ENCODE measurements at places on chromosomes 4 and X.

- no peak for DNase-seq
Measured at GRCh38 chr4:159049780-159050375, 53.0 kb upstream of the RAPGEF2 start.

- no peak for DNase-seq
Measured at GRCh38 chr4:101066626-101067170, 280.6 kb downstream of the PPP3CA start.

DNA sequence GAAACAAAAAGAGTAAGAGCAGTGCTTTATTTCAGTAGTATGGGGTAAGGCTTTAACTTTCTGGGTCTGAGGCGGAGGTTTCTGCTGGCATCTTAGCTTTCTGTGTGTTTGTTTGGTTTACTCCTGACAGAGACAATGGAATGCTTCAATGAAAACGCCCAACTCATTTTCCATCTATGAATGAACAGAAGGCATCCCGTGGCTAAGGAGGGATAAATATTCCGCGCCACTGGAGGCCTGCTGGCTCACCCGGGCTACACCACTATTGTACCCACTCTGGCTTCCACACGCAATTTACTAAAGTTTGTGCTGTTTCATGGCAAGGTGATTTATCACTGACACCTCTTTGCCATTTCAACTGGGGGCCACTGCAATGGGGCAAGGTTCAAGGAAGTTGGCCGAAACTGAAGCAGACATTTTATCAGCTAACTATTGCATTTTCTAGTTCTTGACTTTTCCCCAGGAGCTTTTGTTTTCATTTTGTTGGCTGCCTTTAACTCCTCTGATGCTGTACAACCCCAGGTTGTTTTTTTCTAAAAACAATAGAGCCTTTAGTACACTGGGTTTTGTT lies 32.8 kb upstream of the PPARGC1A start:
- no peak for DNase-seq

GRCh38 chrX:124373348-124373747 lies 27.0 kb downstream of the SH2D1A start:
- DNase-seq: no peak

- no peak for DNase-seq
Measured at GRCh38 chr4:47209833-47210232, 178.5 kb downstream of the GABRB1 start.

GRCh38 chr4:141021397-141022110 lies 111.7 kb downstream of the RNF150 start:
- DNase-seq: no peak

DNA sequence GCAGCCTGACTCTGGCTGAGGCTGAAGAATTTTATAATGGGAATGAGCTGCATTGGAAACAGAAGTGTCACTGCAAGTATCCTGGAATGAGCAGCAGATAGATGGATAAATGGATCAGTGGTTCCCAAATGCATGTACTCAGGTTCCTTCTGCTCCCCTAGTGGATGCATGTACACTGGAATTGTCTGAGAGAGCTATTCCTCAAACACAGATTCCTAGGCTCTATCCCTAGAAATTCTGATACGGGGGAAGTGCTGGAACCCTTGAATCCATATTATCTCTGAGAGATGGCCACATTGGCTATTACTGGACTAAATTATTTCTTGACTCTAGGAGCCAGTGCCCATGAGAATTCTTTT lies 64.8 kb downstream of the TMEM131L start:
- DNase-seq: no peak

- no peak for DNase-seq
Measured at GRCh38 chr4:74353858-74354257, 11.1 kb upstream of the EREG start.

GRCh38 chr4:133802359-133803140 lies 399.0 kb downstream of the PABPC4L start:
- DNase-seq: peak; percentile 5

GRCh38 chrX:40570346-40571093 lies 10.2 kb upstream of the ATP6AP2 start:
- DNase-seq: no peak

DNA sequence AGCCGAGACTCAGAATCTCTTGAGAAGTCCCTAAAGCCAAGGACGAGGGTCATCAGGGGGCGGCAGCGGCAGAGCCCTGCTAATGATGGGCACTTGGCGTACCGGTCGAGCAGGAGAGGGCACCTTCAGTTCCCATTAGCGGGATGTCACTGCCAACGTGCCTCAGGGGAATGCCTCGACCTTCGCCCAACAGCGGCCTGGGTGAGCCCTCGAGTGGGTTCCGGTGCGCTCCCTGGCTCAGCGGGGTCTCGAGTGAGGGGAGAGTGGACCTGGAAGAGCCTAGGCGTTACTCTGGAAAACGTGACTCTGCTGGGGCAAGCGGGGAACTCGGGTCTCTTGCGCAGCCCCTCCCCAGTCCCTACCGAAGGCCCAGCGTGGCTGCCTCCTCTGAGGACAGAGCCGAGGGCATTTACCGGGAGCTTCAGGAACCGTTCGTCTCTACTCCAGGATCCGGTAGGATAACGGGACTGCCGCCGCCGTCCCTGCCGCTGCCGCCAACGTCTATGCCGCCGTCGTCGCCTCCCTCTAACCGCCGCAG lies 36.9 kb downstream of the PGRMC1 start:
- DNase-seq: no peak

DNA sequence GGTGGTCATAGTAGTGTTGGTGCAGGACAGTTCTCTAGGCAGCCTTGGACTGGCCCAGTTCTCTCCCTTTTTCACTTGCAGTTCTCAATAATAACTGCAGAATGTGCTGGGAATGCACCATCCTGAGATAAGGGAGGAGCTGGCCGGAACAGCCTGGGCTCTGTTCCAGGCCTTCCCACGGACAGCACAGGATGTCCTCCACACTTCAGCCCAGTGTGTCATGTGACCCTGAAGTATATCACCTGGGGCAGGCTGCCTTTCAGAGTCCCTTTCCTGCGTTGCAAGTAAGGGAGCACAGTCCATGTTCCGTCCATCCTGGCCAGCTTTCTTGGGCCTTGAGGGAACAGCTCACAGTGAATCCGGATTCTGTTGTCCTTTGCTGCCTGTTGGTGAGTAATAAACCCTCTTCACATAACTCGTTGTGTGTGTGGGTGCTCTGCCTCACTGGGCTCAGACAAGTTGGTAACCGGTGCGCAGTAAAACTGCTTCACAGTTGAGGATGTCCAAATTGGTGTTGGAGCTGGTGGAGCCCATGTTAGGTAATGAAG lies 32.3 kb upstream of the BBS12 start:
- DNase-seq: peak; percentile 88

DNA sequence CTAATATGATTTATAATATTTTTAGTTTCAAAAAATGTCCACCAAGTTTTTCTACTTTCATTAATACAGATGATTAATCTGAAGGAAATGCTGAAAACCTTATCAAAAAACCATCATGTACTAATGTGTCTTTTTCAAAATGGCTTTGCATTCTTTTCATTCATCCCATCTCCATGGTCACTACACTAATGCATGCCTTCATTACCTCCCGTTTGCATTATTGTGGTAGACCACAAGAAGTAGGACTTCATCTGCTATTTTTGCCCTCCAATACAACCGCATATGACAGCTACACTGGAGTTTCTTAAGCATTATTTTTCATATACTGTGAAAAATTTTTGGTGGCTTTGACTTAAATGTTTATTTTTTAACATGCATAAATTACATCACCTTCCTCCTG lies 37.9 kb upstream of the FSTL5 start:
- no peak for DNase-seq

DNA sequence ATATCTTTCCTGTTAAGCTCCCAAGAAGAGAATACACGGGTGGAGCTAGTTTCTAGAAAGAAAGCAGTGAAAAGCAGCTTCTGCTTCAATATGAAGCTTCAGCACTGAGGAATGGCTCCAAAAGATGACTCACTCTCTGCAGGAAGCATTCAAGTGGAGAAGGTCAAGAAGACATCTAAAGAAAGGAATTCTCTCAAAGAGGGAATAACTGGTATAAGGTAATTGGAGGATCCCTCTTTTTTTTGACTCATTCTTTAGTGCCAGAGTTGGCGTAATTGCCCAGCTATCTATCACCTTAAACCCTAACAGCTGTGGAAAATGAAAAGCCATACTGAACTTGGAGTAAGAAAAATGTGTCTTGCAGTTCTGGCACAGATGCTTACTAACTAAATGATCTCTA lies 3.5 kb downstream of the EDA2R start:
- DNase-seq: peak; percentile 1

- peak; percentile 20 for DNase-seq
Measured at GRCh38 chrX:120456973-120457372, 12.1 kb downstream of the LAMP2 start.

GRCh38 chrX:100424012-100424411 lies 13.9 kb upstream of the PCDH19 start:
- no peak for DNase-seq

- DNase-seq: peak; percentile 50
Measured at GRCh38 chrX:119880552-119881437, 9.2 kb downstream of the NDUFA1 start.

- DNase-seq: no peak
Measured at GRCh38 chr4:21032089-21032645, 331.9 kb downstream of the PACRGL start.

DNA sequence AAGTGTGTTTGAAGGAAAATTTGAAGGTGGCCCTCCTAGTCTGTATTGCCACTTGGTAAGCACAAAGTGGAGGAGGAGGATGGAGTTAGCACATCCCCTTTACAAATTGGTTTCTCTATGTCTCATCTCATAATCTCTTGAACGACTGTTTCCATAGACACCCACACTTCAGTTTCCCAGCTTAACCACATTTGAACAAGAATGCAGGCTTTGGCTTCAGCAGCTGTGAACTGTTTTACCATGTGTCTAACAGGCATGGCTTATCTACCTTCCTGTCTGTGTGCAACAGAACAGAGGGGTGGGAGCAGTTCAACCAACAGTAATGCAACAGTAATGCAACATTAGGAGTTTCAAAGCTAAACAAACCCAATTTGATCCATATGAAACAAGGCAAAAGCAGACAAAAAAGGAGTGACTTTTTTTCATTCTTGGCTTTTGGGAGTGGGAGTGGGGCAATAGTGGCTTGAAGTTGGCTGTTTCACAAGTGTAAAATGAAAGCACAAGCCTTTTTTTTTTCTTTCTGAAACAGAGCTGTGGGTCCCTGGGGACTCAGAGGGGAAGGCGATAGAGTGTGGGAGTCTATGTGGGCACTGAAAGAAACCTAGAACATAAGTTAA lies 108.0 kb downstream of the ITM2A start:
- no peak for DNase-seq

DNA sequence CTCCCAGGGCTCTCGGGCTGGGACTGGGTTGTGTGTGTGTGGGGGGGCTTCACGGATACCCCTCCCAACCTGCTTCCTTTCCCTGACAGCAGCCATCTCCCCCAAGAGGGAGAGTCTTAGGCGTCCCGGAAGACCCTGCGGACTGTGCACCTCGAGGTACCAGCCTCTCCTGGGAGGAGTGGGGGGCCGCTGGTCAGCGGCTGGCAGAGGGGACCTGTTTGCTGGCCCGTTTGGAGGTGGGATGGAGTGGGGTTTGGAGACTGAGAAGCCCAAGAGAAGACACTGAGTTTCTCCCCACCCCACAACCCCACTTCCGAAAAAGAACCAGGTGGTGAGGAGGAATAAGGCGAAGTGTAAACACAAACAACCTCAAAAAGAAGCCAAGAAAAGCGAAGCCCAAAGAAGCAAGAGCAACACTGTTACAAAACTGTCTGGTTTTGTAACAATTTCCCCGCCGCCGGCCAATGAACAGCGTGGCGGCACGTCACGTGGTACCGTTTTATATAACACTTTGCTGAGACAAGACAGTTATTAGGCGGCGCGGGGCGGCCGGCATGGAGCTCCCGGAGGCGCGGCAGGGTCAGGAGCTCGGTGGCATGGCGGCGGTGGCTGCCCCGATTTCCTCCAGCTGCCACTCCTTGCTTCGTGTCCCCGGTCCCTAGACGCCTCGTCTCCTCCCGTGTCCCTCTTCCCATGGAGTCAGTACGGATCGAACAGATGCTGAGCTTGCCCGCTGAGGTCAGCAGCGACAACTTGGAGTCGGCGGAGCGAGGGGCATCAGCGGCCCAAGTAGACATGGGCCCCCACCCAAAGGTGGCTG lies at the start of gene LONRF3:
Gene LONRF3 (plus strand): TSS at position 531 of the 820 bp plus-strand sequence. CDS start 163 bp downstream, at position 694.
- DNase-seq: peak; percentile 44

GRCh38 chrX:68826113-68826980 lies 2.5 kb upstream of the EFNB1 start:
- no peak for DNase-seq

- peak; percentile 88 for DNase-seq
Measured at GRCh38 chr4:74283614-74284013, 24.7 kb upstream of the EPGN start.

DNA sequence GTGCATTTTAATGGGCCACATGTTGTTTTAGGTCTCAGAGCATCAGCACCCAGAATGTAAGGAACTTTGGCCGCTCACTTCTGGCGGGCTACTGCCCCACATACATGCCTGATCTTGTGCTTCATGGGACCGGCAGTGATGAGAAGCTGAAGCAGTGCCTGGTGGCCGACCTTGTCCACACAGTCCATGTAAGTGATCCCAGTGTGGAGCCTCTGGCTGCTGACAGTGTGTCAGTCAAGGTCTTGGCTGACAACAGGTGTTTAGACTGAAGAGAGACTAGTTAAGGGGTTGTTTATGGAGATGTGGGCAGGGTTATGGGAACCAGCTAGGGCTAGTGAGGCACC lies 101.4 kb downstream of the FNIP2 start:
- DNase-seq: no peak

- DNase-seq: peak; percentile 13
Measured at GRCh38 chr4:81214144-81214880, 710 bp downstream of the PRKG2 start.

- no peak for DNase-seq
Measured at GRCh38 chr4:165472943-165473676, 94.3 kb downstream of the CPE start.

- peak; percentile 62 for DNase-seq
Measured at GRCh38 chr4:121155893-121156292, 8.2 kb downstream of the TNIP3 start.

DNA sequence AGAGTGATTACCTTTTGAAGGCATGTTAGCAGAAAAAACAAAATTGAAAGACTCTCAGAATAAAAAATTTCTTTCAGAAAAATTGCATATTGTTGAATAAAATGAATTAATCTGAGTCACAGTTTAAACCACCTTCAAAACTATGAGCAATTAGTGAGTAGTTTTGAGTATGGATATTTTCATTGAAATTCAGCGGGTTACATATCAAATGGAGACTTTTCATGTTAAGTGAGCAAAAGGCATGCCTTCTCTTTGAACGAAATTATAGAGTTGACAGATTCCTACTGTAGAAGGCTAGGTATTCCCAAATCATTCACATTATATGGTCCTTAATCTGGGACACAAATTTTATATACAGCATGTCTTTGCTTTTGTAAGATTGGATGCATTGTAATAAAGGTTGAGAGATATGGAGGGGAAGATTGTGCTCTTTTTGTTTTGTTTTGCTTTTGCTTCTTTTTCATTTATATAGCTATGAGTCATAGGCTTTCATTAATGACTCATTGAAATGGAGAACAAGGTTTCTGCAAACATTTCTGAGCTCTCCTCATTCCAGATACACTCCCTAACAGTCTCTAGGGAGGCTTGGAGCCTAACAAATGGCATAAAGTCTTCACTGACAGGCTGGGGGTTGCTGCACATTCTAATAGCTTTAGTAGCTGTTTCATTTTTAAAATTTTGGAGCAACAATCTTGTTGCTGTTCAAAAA lies 21.6 kb downstream of the PCDH18 start:
- DNase-seq: peak; percentile 65

GRCh38 chr4:138291431-138291830 lies 49.3 kb upstream of the SLC7A11 start:
- no peak for DNase-seq
